SIG-M5 (cell line): ENCODE measurements at places on chromosomes 11 and 22.

DNA sequence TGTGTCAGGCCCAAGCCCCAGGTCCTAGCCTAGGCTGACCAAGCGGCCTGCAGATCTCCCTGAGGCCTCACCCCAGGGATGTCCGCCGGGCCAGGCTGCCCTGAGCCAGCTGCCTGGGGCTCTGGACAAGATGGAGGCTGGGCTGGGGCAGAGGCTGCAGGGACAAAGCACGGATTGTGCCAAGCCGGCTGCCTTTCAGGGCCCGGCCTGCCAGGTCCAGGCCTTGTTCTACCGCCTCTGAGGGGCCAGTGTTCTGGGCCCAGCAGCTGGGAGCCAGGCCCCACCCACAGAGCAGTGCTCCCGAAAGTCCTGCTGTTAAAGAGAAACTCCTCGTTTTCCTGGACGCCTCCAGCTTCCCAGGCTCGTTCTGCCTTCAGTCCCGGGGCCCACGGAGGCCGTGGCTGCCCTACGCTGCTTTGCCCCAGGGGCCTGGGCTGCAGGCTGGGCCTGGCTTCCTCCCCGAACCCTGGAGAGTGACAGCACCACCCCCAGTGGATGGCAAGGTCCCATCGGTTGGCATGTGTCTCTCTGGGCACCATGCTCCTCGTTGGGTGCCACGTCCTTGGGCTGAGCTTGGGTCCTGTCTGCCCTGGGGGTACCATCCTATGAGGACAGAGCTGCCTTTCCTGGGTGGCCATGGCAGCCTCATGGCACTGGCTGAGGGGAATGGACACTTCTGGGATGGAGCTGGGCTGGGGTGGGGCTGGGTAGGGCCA lies 7.6 kb downstream of the BRSK2 start:
- DNase-seq, result no peak

- no peak for DNase-seq
Observed at GRCh38 chr22:25235547-25236290, 16.3 kb downstream of the CRYBB2 start.

- no peak for DNase-seq
Observed at GRCh38 chr11:129854232-129854805, 38.7 kb downstream of the TMEM45B start.

DNA sequence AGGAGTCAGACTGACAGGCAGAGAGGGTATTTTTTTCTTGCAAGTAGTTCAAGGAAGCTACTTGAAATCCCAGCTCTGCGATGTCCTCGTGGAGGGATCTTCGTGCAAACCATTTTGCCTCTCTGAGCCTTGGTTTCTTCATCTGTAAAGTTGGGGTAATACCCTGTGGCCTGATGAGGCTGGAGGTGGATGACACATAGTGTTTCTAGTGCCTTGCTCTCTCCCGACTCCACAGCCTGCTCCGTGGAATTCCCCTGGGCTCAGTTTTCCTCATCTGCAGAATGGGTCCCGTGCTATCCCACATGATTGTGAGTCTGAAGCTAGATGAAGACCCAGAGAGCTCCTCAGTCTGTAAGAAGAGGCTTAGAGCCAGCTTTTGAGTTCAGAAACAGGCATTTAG lies 32.7 kb downstream of the DAGLA start:
- DNase-seq, result no peak

DNA sequence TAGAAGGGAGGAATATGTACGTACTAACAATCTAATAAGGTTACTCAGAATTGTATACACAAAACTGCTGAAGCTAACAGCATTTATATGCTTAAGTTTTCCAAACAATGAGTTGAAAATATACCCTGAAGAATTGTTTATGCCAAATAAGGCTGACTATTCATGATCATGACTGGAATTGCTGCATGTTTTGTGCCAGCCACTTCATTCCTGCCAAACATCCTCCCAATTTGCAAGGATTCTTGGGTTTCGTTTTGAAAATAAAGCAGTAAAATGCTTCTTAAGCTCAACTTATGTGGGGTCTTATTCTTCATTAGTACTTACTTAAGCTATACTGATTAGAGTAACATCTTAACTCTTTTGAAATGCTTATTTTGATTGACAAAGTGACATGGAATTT lies 149.0 kb downstream of the SPON1 start:
- DNase-seq, result no peak

DNA sequence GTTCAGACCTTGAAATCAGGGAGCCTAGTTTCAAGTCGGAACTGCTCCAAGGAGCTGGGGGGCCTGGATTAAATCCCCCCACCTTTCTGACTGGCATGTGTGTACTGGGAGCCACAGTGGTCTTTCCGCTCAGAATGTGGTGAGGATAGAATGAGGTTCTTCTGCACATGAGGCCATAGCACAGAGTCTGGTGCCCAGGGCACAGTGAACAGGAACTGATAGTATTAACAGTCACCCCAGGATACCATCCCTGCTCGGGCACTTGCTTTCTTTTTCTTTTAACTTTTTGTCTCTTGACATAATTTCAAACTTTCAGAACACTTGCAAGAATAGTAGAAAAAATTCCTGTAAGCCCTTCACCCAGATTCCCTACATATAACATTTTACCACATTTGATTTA lies 28.8 kb downstream of the LMO1 start:
- no peak for DNase-seq

- no peak for DNase-seq
Observed at GRCh38 chr11:16880184-16880801, 133.9 kb downstream of the PLEKHA7 start.
